ENCODE measurements at places on chromosomes 12 and 14.

DNA sequence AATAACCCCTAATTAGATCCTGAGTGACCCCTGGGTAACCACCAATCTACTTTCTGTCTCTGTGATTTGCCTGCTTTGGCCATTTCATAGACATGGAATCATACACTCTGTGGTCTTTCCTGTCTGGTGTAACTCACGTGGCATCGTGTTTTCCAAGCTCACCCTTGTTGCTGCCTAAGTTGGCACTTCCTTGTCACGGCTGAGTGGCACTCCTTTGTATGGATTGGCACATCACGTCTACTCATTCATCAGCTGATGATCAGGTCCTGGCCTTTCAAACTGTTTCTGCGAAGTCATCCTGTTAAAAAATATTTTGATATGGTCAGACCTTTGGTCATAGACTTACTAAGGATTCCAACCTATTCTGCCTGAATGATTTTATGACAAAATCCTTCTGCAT is 87.7 kb downstream of the GLT1D1 start:
- DNase-seq = no peak

- DNase-seq = no peak
These were observed 23.7 kb downstream of the FOXN3 start for GRCh38 chr14:89393222-89393745.

GRCh38 chr12:58914457-58914856 is 5.8 kb downstream of the LRIG3 start:
- DNase-seq = no peak

DNA sequence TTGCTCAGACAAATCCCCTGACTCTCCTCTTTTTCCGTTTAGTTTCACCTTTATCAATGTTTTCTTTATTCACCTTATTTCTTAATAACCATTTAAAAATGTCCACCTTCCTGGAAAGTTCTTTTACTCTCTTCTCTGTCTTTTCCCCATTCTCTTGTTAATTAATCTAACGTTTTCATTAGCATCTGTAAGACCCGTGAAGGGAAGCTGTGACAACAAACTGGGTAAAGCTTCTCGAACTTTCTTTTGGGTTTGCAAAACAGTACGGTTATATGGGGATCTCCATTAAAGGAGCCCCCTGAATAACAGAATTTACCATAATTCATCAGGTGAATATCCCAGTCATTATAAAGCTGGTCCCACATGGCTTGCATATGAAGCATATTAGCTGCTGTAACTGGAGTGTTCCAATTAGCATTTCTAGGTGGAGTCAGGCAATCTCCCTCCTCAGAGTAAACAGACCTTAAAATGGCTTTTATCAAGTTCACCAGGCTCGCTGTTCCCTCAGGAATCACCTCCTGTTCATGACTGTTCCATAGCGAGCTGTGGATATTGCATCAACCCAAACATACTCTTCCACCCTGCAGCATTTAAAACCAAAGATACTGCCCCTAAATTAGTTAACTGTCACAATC is 42.4 kb downstream of the TMEM30B start:
- no peak for DNase-seq

- no peak for DNase-seq
These were observed 6.9 kb downstream of the C1QL4 start for GRCh38 chr12:49330032-49330619.

GRCh38 chr12:103705098-103705497 is 118.0 kb downstream of the STAB2 start:
- DNase-seq = no peak

DNA sequence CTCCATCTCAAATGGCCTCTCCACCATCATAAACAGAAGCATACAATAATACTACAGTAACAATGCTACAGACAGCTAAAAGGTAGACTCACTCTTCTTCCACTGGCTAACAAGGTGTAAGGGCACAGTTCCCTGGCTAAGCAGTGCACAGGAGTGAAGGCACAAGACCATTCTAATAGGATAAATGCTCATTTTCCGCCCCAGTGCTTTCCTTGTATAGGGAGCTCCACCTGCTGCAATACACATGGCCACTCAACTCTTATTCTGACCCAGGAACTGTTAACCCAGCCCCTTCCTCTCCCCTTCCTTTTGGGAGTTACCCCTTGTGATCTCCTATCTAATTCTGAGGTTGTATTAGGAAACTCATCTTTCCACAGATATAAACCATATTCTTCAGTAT is 124.6 kb downstream of the KCNK10 start:
- no peak for DNase-seq
